ENCODE measurements at places on chromosomes 6 and 20. TPM values are rescaled to one million over a fixed set of nuclear protein-coding genes. Genes with fewer than 3 reads are reported as not detected.
A peak's percentile ranks its signal among the peaks of the same experiment; 100 is the strongest.

The ROS1 gene
- total RNA-seq: 91.3 TPM

GRCh38 chr6:36692220-36692619, 5.4 kb upstream of the RAB44 start:
- DNase-seq: peak; percentile 69

The SNAI1 gene
- 5.1 TPM for total RNA-seq

GRCh38 chr20:38023181-38024001, 9.9 kb downstream of the TTI1 start:
- DNase-seq: no peak

The KCNQ2 gene
- total RNA-seq: not detected

GRCh38 chr6:35016502-35017321, 124.4 kb downstream of the TCP11 start:
- no peak for DNase-seq

DNA sequence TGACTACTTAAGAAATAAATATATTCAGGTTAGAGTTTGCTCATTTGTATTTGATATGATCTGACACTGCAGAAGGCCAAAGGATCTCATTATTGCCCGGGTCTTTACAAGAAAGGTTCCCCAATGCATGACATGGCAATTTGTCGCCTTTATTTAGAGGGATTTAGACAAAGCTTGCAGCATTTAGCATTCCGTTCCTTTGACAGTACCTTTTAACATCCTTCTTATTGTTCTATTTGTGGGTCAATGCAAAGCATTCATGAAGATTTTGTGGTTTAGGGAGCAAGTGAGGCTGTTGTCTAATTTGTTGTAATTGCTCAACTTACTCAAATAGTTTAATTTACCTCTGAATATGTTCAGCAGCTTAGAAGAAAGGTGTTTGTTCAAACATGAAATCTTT, 230.8 kb upstream of the FLRT3 start:
- no peak for DNase-seq

DNA sequence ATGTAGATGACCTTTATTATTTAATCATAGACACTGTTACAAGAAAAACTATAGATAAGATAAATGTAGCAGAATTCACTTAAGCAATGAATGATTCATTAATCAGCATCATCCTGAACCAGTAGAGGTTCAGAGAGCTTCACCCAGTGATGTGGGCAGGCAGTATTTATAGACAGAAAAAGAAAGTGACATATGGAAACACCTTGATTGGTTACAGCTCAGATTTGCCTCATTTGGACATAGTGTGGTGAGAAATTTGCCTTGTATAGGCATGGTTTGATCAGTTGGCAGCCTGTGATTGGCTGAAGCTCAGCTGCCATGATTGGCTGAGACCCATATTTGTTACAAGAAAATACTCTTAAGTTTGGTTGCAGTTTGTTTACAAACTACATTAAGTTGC, 4.6 kb downstream of the C6orf58 start:
- DNase-seq: no peak

DNA sequence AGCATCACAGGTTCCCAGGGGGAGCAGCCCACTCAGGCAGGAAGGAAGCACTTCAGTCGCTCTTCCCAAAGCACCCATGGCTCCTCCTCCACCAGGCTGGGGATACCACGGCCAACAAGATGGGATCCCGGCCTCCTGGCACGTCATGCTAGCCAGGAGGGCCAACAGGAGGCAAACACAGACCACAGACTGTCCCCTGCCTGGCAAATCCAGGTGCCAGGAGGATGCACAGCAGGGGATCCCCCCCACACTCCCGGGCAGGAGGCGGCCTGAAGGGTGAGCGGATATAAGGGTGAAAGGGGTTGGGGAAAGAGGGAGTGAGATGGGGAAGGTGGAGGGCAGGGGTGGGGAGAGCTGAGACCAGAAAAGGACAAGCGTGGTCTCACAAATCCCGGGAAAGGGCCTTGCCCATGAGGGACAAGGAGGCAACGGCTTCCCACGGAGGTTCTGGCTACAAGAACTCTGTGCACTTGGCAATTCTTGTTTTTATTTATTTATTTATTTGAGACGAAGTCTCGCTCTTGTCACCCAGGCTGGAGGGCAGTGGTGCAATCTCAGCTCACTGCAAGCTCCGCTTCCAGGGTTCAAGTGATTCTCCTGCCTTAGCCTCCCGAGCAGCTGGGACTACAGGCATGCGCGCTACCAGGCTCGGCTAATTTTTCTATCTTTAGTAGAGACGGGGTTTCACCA, 7.2 kb downstream of the PXDC1 start:
- peak; percentile 24 for DNase-seq

DNA sequence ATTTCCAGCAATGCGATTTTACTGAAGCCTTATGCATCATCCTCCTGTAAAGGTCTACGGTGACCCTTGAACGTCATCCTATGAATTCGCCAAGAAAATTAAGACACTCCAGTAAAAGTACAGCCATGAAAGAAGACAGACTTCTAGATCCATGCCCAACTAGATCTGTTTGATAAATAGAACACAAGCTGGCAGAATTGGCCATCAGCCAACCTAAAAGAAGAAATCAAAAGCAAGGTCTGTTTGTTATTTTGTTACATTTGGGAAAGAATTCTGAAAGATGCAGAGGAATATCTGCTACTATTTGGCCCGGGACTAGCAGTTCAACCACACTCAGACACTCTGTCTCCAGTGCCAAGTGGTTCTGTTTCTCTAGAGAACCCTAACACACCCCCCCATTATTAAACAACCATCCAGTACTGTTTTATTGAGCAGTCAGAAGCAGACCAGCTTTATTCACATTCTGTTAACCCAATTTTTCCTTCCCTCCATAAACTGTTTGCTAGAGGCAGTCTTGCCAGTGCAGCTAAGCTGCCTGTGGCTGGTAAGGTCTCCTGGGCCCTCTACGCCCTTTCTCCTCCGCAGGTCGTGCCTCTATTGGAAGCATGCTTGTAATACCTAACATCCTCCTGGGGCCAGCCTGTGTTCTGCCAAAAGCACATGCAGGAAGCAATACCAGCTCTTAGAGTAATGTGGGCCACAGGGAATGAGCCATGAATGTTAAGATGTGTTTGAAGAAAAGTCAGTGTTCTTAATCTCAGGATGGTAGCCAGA, 30.7 kb downstream of the LY86 start:
- DNase-seq: no peak

DNA sequence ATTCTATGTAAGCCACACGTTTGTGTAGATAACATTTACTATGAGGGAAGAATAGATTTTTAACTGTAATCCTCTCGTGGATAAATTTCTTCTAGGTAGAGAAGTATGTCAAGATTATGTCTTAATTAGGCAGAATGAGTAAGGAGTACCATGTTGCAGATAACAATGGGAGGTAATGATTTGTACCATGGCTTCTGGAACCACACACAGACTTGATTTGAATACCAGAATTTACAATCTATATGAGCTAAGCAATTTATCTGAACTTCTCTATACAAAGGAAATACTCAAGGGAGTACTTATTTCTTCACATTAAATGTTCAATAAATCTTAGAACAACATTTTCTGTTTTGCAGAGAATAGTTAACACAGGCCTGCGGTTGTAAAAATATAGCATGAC, 51.5 kb downstream of the RPS12 start:
- no peak for DNase-seq

GRCh38 chr6:149221774-149222070, 95.8 kb upstream of the TAB2 start:
- no peak for DNase-seq

- no peak for DNase-seq
These were observed 19.3 kb downstream of the MYLK4 start for GRCh38 chr6:2731281-2731909.

The PACSIN1 gene
- 3.0 TPM for total RNA-seq

- no peak for DNase-seq
These were observed 50.0 kb downstream of the ADAT2 start for GRCh38 chr6:143400258-143401067.

The SLC17A3 gene
- total RNA-seq: 0.40 TPM

- no peak for DNase-seq
These were observed 34.0 kb downstream of the NUDT3 start for GRCh38 chr6:34358389-34358905.

GRCh38 chr6:151385177-151385576, 6.2 kb downstream of the ZBTB2 start:
- no peak for DNase-seq

- no peak for DNase-seq
These were observed 146.6 kb upstream of the PLN start for GRCh38 chr6:118401325-118401975.

- DNase-seq: no peak
These were observed 761 bp downstream of the CST5 start for GRCh38 chr20:23878787-23879186.

The MAP7 gene
- 25.2 TPM for total RNA-seq

The SMPDL3A gene
- 14.5 TPM for total RNA-seq

DNA sequence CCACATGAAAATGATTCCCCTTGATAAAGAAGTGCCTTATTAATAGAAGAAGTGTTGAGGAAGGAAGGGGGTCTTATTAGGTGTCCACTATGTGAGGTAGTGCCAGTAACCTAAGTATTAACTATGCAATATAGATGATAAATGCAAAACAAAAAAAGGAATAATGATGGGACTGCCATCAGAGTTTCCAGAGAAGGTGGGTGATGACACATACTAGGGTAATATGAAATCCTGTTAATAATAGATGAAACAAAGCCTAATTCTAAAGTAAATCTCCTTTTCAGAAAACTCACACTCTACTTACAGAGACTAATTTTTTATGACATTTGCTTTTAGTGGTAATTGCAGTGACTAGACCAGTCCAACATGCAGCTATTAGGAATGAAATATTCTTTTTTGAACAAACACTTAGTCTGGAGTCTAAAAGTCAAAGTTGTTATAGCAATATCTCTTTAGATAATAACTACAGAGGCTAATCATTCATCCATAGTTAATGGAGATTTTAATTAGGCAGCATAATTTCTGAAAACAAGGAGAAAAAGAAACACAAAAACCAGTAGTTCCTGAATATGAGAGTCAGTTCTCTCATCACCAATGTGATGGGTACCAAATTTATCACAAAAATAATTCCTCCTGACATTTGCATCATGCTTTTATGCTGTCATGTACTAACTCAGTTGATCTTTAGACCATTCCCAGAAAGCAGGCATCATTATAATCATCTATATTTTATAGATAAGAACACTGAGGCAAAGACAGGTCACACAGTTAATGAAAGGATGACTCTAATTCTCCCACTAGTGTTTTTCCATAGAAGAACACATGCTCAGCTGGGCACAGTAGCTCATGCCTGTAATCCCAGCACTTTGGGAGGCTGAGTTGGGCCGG, 208.8 kb upstream of the ARG1 start:
- DNase-seq: no peak

The ARFGEF3 gene
- 35.6 TPM for total RNA-seq

DNA sequence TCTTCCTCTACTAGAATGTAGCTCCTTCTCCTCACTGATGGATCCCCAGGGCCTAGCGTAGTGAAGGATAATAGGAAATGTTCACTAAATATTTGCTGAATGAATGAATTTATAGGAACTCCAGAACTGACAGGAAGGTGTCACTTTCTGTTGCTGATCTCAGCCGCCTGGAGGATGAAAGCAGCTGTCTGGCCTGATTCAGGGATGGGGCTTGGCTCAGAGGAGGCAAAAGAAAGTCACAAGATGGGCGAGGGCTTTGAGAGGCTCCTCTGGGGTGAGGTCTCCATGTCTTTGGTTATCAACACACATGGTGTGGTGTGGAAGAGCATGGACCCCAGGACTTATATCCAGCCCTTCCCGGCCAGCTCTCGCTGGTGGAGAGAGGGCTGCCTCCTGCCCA, 11.5 kb upstream of the CCDC167 start:
- DNase-seq: no peak

DNA sequence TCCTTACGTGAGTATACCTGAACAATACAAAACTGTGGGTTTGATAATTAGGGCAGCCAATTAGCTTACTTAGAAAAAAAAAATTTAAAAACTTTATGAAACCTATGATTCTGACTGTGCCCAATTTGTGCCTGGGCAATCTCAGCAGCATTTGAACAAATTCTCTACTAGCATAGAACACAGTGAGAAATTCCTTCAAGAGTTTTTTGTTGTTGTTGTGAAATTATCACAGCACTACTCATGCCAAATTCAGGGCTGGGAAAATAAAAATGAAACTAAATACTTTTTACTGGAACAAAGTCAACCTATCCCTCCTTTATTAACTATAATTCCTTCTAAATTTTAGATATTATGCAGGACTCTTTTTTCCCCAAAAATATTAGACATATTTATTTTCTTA, 42.9 kb downstream of the POU3F2 start:
- DNase-seq: no peak

The ARFGAP1 gene
- 134 TPM for total RNA-seq

The LZTS3 gene
- total RNA-seq: 19.1 TPM

- no peak for DNase-seq
These were observed 91.1 kb downstream of the TXNDC5 start for GRCh38 chr6:7819431-7820015.

- no peak for DNase-seq
These were observed 401.2 kb upstream of the SULF2 start for GRCh38 chr20:48186447-48186846.

The RPS10 gene
- 1,975 TPM for total RNA-seq

The MUCL3 gene
- total RNA-seq: 13.8 TPM

GRCh38 chr6:8434727-8435092, 635 bp downstream of the SLC35B3 start:
- DNase-seq: no peak

GRCh38 chr20:36744764-36745191, 1.1 kb downstream of the NDRG3 start:
- no peak for DNase-seq

DNA sequence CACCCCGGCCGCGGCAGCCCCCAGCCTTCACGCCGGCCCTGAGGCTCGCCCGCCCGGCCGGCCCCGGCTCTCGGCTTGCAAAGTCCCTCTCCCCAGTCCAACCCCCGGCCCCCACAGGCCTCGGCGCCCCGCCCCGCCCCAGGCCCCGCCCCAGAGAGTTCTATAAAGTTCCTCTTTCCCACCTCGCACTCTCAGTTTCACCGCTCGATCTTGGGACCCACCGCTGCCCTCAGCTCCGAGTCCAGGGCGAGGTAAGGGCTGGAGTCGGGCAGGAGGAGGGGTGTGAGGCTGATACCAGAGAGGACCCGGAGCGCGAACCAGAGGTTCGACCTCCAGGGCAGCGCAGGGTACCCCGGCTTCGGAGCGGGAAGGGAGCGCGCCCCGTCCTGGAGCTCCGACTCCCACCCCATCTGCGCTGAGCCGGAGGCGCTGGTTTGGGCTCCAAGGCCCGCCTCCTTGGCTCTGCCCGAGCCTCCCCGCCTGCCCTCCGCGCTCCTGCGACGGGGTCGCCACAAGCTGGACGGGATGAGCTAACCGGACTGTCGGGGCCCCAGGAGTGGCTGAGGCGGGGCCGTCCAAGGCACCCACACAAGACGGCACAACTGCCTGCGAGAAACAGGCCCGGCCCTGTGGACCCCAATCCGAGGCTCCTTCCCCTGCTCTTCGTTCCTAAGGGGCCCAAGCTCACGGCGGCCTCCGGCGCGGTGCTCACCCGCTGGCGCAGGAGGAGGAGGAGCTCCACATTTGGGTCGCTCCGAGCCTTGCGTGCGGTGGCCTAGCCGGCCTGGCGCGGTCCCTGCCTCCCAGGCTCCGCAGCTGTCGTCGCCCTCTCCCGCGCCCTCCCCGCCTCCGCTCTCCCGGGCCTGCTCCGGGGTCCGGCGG, at the start of gene IRF4:
Gene IRF4, plus strand, starts transcription at position 194 of the 882 bp plus-strand sequence. CDS start 1,401 bp downstream, outside the sequence.
- no peak for DNase-seq

The ZSCAN31 gene
- total RNA-seq: 19.1 TPM

- DNase-seq: peak; percentile 56
These were observed 876 bp upstream of the TBPL1 start for GRCh38 chr6:133951881-133952814.
